ENCODE measurements at places on chromosomes 7 and 10. TPM values are rescaled to one million over a fixed set of nuclear protein-coding genes. Genes with fewer than 3 reads are reported as not detected.

The ARHGAP21 gene
- 162 TPM for total RNA-seq

The EDRF1 gene
- total RNA-seq = 21.8 TPM

The BMPER gene
- 0.63 TPM for total RNA-seq

The MALRD1 gene
- 0.27 TPM for total RNA-seq

The CFAP69 gene
- 0.55 TPM for total RNA-seq

The LRRC18 gene
- total RNA-seq = not detected

The ICA1 gene
- 3.7 TPM for total RNA-seq

- no peak overlapping the region for H3K4me3 ChIP-seq
- peaks cover 19% of the 10 kb centered on the region for H3K4me1 ChIP-seq
- H3K27me3 ChIP-seq = no peaks in the 10 kb centered on the region
- H3K27ac ChIP-seq = no peak overlapping the region
These were observed 98.3 kb downstream of the GLI3 start for GRCh38 chr7:42138691-42139090.

DNA sequence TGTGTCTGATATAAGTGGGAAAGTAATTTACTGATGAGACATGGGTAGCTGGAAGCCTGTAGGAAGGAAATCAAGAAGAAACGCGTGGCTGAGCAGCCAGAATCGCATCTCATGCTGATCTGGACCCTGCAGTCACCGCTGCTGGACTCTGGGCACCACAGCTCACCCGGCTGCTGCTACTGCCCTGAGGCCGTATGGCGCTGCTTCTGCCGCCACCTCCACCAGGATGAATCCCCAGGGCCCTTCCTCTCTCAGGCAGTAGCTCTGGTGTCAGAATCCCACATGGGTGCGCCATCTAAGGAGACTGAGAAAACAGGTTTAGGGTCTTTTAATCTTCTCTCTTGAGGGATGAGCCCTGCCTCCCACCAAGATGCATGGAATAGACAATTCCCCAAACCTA lies 70.3 kb upstream of the AGK start:
- H3K4me1 ChIP-seq = no peaks in the 10 kb centered on the region
- no peak for DNase-seq
- H3K36me3 ChIP-seq = no peaks in the 10 kb centered on the region

- H3K27me3 ChIP-seq = no peaks in the 10 kb centered on the region
- DNase-seq = no peak
- no peaks in the 10 kb centered on the region for H3K36me3 ChIP-seq
- H3K4me3 ChIP-seq = no peak overlapping the region
- no peak overlapping the region for H3K27ac ChIP-seq
These were observed 74.2 kb upstream of the ZPBP start for GRCh38 chr7:50166997-50167965.

- H3K4me3 ChIP-seq = no peak overlapping the region
- H3K36me3 ChIP-seq = no peaks in the 10 kb centered on the region
- no peaks in the 10 kb centered on the region for H3K27me3 ChIP-seq
- H3K4me1 ChIP-seq = peaks cover 50% of the 10 kb centered on the region
- no peak for DNase-seq
These were observed 43.8 kb downstream of the ENO4 start for GRCh38 chr10:116892907-116893685.

DNA sequence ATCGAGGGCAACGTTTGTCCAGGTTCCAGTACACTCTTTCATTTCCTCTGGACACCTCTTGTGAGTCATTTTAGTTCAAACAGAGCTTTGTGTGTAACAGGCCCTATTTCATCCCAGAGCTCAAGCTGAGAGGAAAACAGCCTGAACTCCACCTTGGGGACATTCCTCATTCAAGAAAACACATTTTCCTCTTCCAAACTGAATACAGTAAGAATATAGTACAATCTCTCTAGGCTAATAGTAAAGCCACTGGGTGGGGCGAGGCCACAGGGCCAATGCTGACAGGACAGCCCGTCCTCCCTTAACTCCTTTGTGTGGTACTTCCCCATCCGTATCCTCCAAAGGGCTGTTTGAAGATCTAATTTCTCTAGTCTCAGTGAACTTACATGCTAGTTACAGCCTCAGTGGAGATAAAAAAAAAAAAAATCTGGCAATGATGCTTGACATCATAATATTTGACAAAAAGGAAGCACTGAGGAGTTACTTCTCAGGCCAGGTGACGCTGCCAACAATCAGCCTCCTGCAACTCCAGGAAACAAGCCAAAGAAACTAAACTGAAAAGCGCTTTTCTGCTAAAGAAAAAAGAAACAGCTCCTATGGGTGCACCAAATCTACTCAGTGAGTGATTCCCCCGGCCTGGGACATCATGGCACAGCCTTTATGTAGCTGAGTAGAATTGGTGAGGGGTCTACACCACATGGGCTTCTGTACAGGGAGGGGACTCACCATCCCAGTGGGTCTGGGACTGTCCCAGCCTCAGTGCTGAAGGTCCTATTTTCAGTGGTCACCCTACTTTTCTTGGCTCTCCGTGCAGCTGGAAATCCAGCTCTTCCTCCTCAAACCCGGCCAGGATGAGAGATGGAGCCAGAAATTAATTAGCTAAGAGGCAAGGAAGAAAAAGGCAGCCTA lies 238.2 kb upstream of the NEBL start:
- no peak overlapping the region for H3K4me3 ChIP-seq
- no peaks in the 10 kb centered on the region for H3K36me3 ChIP-seq
- H3K4me1 ChIP-seq = peaks cover 7% of the 10 kb centered on the region
- peaks cover 16% of the 10 kb centered on the region for H3K27me3 ChIP-seq
- H3K27ac ChIP-seq = peak overlapping the region; percentile 56

DNA sequence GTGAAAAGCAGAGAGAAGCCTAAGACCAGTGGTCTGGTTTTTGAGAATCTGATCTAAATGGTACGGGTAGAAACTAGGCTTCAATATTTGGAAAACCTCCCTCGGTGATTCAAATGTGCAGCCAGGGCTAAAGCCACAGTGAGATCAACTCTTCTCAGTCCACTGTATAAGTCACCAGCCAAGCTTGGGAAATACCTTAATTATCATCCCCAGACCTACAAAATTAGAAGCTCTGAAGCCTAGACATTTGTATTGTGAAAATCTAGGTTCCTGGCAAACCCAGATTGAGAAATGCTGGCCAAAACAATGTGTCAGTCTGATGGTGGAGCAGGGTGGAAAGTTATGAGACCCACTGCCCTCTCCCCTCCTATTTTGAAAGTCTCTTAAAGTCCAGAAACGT lies 131.7 kb downstream of the DGKI start:
- H3K27me3 ChIP-seq = no peaks in the 10 kb centered on the region
- H3K36me3 ChIP-seq = peaks cover 9% of the 10 kb centered on the region
- no peak overlapping the region for H3K4me3 ChIP-seq
- no peak for DNase-seq
- no peak overlapping the region for H3K27ac ChIP-seq

DNA sequence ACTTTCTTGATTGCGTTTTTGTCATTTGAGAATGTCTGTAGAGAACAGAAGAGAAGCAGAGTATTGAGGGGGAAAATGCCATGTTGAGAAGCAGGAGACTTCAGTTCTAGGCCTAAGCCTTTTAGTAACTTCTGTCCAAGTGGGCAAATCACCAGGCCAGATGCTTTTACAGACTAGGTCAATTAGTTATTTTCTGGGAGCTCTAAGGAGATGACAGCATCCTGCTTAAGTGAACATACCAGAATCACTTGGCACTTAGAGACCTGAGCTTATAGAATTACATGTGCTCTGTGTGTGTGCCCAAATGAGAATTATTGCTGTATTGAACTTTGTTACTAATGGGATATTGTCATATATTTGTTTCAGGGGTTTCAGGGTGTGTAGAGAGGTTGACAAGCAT lies 24.0 kb downstream of the AGK start:
- no peak for DNase-seq
- H3K4me3 ChIP-seq = no peak overlapping the region
- no peaks in the 10 kb centered on the region for H3K27me3 ChIP-seq
- H3K27ac ChIP-seq = no peak overlapping the region

DNA sequence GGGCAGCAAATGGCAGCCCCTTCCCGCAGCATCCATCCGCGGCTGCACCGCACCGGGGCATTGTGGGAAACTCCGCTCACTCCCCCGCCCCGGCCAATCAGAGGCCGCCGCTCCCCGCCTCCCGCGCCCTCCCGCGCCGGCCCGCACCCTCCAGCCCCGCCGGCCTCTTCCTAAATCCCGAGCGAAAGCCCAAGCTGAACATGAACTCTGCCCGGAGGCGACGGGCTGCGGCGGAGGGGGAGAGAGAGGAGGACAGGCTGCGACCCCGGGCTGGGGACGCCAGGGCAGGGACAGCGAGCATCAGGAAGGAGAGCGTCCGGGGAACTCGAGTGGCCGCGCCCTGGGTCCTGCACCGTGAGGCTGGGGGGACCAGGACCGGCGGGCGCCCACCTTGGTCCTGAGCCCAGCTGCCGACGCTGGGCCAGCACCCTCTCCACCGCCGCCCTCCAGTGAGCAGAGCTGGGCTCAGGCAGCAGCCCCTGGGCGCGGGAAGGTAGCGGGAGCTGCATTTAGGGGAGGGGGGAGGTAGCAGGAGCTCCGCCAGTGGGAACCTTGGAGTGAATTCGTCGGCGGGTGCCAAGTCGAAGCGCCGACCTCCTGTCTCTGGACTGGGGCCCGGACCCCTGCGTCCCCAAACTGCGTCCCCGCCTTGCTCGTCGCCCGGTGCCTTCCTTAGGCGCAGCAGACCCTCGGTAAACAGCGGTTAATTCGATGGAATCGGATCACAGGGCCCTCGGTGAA lies at the start of gene DGKI:
TSS of gene DGKI (minus strand) at position 148 of the 741 bp plus-strand sequence.
- H3K4me1 ChIP-seq = peaks cover 65% of the 10 kb centered on the region
- peak within 1 kb of the TSS; percentile 63 for H3K4me3 ChIP-seq
- H3K36me3 ChIP-seq = peaks cover 13% of the 10 kb centered on the region
- no peak for DNase-seq
- peak within 1 kb of the TSS; percentile 41 for H3K27ac ChIP-seq
- H3K27me3 ChIP-seq = no peaks in the 10 kb centered on the region

DNA sequence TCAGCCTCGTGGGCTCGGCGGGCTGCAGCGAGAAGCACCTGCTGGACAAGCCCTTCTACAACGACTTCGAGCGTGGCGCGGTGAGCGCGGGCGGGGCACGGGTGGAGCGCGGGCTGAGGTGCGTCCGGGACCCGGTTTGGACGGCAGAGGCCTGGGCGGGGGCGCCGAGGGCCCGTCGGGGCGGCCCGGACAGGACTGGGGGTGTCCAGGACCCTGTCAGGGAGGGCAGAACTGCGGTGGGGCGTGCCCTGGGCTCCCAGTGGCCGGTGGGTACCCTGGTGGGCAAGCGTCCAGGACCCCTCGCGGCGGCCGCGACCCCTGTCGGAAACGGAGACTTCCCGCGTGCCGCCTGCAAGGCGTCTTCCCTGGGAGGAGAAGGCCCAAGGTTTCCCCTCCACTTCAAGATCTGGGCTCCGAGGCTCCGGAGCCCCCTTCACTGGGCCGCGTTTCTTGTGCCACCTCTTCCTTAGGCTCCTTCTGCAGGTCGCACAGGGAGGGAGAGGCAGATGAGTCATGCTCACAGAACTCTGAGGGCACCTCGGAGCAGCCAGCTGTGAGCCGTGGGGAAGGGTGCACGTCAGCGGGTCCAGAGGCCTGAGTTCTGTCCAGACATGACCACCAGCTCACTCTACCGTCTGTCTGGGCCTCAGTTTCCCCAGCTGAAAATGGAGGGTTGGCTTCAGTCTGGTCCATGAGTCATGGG lies 485 bp downstream of the ALOX5 start:
- H3K27me3 ChIP-seq = peaks cover 63% of the 10 kb centered on the region
- no peaks in the 10 kb centered on the region for H3K36me3 ChIP-seq
- peak overlapping the region; percentile 49 for H3K4me3 ChIP-seq
- DNase-seq = no peak
- no peak overlapping the region for H3K27ac ChIP-seq

All from chondrocyte (in vitro differentiated cells).